ENCODE measurements at places on chromosomes 3 and 15.

DNA sequence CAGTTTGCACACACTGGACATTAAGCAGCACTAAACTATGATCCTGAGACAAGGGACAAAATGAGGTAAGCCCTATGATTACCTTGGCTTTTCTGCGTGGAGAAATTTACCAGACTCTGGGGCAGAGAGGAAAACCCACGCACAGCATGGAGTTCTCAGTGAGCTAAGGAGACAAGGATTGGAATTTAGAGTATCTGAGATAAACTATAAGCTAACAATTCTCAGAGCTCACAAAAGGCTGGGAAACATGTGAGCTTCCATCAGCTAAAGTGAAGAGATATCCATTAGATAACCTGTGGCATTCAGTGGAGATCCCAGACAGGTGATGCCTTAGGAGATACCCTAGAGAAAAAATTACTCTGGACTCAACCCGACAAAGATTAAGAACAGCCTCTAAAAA lies 48.7 kb downstream of the NBEAL2 start:
- DNase-seq: no peak

DNA sequence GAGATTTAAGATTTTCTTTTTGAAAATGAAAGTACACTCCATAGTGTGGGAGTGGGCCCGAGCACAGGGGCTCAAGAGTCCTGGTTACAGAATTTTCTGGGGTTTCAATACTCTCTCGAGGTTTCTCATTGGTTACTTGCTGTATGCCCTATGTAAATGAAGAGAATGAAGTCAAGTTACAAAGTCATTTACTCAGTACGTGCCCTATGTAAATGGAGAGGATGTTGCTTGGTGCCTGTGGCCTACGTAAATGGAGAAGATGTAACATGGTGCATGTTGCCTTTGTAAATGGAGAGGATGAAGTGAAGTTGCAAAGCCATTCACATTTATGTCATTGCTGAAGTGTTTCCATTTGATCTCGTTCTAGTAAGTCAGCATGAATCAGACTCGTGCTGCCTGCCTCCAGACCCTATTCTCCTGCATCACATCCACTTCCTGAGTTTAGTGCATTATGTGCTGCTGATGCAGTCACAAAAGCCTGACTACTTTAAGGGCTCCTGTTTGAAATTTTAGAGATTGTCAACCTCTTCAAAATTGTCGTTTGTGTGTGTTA lies 302.0 kb downstream of the ZBBX start:
- DNase-seq: no peak

- DNase-seq: no peak
These were observed 9.0 kb downstream of the AQP9 start for GRCh38 chr15:58147171-58147611.

DNA sequence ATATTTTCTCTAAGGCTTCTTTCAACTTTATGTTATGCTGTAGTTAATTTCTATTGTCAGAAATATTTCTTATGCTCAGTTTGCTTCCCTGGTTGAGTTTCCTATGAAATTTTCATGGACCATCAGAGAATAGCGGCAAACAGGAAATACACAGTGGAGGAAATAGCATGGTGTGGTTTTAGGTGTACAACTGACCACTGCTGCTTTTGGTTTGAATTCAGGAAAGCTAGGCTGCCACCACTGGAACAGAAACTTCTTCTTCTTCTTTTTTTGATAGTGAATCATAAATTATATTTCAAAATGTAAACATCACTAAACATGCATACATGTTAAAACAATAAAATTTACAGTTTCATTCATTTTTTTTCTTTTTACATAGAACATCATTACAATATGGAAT lies 316.6 kb upstream of the TGFBR2 start:
- DNase-seq: no peak

DNA sequence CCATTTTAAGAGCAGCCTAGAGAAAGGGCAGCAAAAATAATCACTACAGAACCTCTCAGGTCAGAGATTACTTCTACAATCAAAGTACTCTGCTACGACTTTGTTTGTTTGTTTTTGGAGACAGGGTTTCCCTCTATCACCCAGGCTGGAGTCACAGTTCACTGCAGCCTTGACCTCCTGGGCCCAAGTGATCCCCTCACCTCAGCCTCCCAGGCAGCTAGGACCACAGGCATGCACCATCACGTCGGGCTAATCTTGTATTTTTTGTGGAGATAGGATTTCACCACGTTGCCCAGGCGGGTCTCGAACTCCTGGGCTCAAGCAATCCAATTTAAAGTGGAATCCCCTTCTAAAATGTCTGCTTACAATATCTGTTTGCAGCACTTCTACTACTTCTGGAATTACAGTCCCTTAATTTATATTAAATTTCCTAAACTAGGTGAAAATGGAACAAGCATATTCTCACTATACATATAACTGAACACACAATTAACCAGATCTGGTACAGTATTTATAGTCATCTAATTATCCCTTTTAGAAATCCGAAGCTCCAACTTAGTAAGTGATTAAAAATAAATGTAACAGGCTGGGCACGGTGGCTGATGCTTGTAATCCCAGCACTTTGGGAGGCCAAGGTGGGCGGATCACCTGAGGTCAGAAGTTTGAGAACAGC lies 4.4 kb downstream of the UACA start:
- DNase-seq: no peak

DNA sequence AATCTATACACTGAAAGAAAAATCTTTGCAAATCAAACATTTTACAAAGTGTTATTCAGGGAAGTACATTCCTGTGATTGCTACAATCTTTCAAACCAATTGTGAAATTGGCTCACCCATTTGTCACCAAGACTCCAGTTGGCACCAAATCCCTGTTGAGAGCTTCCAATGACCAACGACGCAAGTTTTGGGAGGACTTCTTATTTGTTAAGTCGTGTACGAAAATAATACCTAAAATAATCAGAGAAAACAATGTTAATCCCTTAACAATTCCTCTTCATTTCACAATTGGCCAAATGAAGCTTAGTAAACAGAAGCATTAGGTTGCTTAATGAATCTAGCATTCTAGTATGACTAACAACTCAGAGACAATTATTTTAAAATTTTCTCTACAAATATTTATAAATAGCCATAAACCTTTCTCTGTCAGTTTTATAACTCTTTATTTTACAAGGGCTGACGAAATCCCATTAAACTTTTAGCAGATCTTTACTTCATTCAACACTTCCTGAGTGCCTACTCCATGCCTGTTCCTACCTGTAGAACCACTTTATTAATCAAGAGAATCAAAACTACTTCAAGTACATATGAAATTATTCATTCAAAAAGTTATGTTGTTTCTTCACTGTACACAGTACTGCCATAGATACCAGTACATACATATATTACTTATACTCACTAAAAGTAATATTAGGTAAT lies 24.0 kb upstream of the HGD start:
- DNase-seq: no peak

DNA sequence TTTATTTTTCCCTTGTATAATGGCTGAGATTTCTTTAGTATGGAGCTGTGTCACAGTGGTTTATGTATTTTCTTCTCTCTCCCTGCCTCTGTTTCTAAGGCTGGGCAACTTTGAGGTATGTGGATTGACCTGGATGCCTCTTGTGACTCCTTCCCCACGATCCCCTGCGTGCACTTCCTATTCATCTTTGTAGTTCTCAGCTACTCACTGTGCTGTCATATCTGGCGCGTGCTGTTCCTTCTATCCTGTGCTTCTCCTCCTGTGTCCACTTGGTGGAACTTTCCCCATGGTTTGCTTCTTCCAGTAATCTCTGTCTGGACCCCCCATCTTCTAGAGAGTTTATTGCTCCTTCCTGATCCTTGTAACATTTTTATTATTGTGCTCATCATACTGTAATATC lies 97.3 kb downstream of the AKAP13 start:
- DNase-seq: no peak

DNA sequence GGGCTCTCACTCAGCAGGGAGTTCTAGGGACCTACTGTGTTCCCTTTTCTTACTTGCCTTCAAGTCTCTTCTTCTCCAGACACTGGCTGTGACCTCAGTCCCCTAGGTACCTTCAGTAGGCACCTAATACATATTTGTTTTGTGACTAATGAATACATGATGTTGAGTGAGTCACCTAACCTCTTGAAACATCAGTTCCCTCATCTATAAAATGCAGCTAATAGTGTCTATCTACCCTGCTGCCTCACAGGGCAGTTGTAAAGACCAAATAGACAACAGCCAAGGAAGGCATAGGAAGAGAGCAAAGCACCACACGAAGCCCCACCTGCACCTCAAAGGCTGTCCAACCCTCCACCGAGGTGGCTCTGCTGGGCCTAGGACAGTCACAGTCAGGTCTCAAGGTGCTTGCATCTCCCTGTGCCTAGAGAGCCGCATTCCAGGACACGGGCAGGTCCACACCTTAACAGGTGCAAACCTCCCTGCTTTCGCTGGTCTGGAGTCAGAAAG lies 29.1 kb downstream of the DAPK2 start:
- no peak for DNase-seq

DNA sequence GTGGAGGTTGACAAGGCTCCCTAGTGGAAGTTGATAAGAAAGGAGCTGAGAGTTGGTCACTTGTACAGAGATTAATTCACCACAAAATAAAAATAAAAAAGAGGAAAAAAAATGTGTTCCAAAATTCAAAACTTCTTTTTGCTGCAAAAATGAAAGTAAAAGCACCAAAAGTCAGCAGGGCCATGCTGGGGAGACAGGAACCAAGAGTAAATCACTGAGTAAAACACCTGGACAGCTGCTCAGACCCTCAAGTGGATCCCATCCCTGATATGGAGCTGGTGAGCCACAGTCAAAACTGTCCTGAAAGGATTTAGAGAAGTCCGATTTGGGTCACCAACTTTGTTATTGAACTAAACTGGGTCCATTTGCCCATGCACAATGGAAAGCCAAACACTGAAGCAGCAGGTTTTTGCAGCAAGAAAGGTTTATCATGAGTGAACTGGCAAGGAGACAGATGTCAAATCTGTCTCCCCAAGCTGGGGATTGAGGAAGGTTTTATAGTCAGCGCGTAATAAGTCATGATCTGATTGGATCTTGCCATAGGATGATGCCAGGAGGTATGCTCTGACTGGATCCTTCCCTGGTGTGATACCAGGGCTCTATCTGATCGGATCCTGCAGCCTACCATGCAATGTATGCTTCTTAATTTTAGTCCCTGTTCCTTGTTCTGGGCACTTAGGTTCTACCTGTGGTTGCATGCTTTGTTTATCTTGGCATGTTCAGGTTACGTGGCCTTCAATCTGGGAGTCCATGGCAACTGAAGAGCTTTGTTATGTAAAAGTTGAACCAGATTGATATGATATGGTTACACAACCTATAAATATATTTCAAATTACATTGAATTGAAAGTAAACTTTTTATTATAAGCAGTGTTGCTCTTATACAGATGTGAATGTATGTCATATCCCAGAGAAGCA lies 313.2 kb downstream of the POLQ start:
- no peak for DNase-seq

All from GM12878 (cell line).